ENCODE measurements at places on chromosomes 7 and 10.

- peak; percentile 53 for DNase-seq
- no peaks in the 10 kb centered on the region for H3K27me3 ChIP-seq
- H3K4me1 ChIP-seq, result peaks cover 30% of the 10 kb centered on the region
- peaks cover 15% of the 10 kb centered on the region for H3K36me3 ChIP-seq
- peak overlapping the region; percentile 69 for H3K4me3 ChIP-seq
- H3K27ac ChIP-seq, result peak overlapping the region; percentile 79
These were observed 4.4 kb upstream of the ARID5B start for GRCh38 chr10:61896854-61897661.

- H3K4me1 ChIP-seq, result no peaks in the 10 kb centered on the region
- H3K36me3 ChIP-seq, result no peaks in the 10 kb centered on the region
- no peak overlapping the region for H3K4me3 ChIP-seq
- no peak for DNase-seq
- no peaks in the 10 kb centered on the region for H3K27me3 ChIP-seq
- H3K27ac ChIP-seq, result no peak overlapping the region
These were observed 99.7 kb downstream of the TNS3 start for GRCh38 chr7:47482013-47482875.

DNA sequence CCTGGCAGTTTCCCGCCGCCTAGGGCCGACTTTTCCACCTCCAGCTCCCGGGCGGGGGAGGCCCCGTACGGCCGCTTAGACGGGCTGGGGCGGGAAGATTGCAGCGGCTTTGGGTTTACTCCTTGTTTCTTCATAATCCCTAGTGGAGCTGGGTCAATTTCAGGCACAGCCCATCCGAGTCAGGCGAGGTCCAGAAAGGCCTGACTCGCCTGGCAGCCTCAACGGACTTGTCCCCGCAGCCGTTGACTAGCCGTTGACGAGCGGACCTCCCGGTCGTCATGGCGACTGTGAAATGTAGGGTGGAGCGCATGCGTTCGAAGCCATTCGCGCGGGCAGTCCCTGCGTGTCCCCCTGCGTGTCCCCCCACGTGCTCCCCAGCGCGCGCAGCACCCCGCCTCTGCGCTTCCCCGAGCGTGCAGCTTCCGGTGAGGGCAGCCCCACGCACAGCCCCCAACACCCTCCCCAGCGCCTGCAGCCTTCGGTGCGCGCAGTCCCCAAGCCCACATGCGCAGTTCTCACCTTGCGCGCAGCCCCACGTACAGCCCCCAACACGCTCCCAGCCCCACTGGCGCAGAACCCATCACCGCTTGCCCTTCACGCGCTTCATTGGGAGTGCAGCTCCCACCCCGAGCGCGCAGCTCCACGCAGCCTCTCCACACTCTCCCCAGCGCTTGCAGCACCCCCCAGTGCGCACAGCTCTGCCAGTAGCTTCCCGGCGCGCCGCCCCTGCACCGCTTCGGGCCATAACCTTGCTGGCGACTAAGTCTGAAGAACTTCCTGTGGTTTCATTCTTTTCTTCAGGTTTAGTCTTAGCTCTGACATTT is 67.8 kb downstream of the TBX20 start:
- no peaks in the 10 kb centered on the region for H3K36me3 ChIP-seq
- no peak overlapping the region for H3K27ac ChIP-seq
- peaks cover 34% of the 10 kb centered on the region for H3K27me3 ChIP-seq

DNA sequence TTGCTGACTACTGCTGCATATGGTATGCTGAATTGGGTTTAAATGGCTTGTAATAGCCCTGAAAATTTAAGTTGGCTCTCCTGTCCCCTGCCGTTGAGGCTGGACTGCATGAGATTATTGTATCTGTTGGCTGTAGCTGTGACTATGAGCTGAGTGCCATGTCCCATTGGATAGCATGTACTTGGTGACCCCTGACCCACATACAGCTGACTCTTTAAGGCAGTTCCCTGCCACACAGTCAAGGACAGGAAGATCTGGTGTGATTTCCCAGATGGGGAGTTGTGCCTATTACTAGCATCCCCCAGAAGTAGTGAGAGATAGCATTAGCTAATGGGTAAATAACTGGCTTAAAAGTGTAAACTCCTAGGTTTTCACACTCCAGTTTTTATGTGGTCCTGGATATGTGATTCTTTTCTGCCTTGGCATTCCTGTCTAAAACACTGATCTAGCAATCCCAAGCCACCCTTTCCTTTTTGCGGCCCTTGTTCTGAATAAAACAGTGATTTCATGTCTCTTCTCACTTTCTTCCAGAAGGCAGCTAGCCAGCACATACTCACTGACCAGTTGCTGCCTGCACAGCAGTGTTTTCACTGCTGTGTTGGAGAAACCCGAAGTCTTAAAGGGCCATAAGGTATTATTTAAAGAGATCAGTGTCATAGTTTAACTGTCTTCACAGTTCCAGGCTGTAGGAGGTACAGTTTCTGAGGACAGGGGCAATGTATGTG is 35.9 kb downstream of the LRRC4 start:
- H3K27me3 ChIP-seq, result no peaks in the 10 kb centered on the region
- no peak overlapping the region for H3K4me3 ChIP-seq
- peaks cover 31% of the 10 kb centered on the region for H3K36me3 ChIP-seq
- no peaks in the 10 kb centered on the region for H3K4me1 ChIP-seq
- H3K27ac ChIP-seq, result no peak overlapping the region
- no peak for DNase-seq

DNA sequence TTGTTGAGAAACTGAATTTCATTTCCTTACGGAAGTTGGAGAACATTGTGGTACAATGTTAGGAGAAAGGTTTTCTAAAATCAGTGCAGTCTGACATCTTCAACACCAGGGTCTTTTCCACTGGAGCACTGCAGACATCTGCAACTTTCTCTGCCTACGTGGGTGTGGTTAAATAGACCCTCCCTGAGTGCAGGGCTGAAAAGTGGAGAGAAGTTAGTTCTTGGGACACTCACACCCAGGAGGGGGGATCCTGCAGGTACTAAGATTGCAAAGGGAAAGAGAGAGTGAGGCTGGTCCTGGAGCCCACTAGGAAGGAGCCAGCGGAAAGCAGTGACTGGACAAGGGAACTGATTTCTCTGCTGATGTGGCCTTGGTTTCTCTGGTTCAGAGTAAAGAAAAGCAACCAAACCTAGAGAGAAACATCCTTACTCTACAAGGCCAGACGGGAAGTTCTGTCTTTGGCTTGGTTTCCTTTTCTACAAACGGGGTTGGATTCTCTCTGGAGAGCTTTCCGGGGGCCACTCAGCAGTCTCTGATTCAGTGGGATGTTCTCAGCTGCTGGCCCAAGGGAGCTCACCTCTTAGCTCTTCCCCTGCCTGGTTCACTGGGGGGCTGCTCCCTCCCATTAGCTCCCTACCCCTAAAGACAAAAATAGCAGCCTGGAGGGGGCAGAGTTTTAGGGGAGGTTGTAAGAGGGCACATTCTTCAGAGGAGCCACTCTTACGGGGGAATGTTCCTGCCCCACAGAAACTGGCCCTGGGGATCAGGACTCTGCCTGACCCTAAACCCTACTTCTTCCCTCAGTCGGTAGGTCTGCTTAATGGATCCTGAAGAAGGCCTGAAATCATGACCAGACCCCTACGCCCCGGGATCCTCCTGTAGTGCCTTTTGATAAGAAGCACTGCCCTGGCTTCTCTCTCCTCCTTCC is 2.7 kb downstream of the UPP1 start:
- peak overlapping the region; percentile 89 for H3K4me3 ChIP-seq
- DNase-seq, result no peak
- peaks cover 65% of the 10 kb centered on the region for H3K36me3 ChIP-seq
- H3K27me3 ChIP-seq, result no peaks in the 10 kb centered on the region
- peaks cover 78% of the 10 kb centered on the region for H3K4me1 ChIP-seq

DNA sequence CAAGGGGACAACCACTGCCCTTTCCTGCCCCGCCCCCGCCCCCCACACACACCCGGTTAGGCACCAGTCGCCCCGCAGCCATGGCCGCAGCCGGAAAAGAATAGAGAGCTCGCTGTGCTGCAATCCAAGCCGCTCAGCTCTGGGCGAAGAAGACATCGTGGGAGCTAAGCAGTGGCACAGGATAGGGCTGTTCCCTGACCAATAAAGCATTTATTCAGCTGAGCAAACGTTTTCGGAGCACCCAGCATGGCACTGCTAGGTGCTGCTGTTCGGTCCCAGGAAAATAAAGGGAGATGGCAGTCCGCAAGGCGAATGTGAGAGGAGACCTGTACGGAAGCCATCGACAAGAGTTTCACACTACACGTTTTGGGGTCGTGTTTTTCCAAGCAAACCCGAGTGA is 18.3 kb downstream of the SKIDA1 start:
- no peak overlapping the region for H3K4me3 ChIP-seq
- H3K36me3 ChIP-seq, result no peaks in the 10 kb centered on the region
- peaks cover 62% of the 10 kb centered on the region for H3K27me3 ChIP-seq
- no peak for DNase-seq
- no peak overlapping the region for H3K27ac ChIP-seq

- no peak overlapping the region for H3K27ac ChIP-seq
- H3K36me3 ChIP-seq, result no peaks in the 10 kb centered on the region
- H3K4me1 ChIP-seq, result no peaks in the 10 kb centered on the region
- DNase-seq, result no peak
- no peak overlapping the region for H3K4me3 ChIP-seq
These were observed 158.9 kb upstream of the TMEM106B start for GRCh38 chr7:12052211-12052610.

All from central memory CD8-positive, alpha-beta T cell (primary cell).